Fibroblast of pulmonary artery (primary cell): ENCODE measurements at places on chromosomes 5 and 9.
A peak's percentile ranks its signal among the peaks of the same experiment; 100 is the strongest.

- peak; percentile 66 for DNase-seq
These were observed 91.7 kb upstream of the SHB start for GRCh38 chr9:38160613-38161215.

- no peak for DNase-seq
These were observed 77.0 kb upstream of the SEMA6A start for GRCh38 chr5:116651653-116652052.

DNA sequence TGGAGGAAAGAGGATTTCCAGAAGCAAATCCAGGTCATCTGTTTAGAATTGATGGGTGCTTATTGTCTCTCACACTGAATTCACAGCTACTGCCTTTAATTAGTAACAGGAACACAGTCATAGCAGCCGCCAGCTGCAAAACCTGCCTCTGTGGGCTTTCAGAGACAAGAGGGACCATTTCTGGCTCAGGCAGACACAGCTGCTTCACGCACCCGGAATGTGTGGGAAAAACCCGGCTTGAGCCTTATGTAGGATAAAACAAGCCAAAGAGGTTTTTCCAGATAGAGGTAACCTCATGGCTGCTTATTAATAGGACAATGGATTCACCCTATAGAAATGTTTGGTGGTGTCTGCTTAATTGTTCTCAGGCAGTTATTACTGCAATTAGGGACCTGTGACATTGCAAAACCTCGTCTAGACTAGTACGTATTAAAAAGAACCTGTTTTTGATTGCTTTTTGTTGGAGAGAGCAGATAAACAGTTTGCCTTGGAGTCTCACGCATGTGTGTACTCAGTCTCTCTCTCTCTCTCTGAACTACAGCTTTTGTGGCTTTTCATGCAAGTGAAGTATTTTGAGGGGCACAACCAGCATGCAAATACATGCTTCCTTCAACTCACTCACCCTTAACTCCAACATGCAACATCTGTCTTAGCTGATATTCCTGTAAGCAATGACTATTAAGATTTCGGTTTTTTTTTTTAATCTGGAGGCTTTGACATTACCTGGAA is 302.7 kb downstream of the PLK2 start:
- peak; percentile 27 for DNase-seq

DNA sequence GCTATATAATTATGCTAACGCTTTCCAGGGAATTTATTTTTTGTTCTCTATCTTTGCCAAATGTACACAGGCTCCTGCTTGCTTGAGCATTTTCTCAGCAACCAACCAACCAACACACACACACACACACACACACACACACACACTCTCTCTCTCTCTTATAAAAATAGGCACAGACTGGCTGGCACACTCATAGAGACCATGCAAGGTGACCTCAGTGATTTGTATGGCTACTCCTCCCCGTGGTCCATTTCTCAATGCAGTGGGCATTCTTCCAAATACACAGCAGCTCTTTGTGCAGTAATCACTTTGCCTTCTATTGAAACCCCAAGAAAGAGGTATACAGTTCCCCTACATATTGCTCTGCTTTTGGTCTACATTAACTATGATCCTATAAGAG is 416.0 kb downstream of the MAN2A1 start:
- DNase-seq: peak; percentile 31

DNA sequence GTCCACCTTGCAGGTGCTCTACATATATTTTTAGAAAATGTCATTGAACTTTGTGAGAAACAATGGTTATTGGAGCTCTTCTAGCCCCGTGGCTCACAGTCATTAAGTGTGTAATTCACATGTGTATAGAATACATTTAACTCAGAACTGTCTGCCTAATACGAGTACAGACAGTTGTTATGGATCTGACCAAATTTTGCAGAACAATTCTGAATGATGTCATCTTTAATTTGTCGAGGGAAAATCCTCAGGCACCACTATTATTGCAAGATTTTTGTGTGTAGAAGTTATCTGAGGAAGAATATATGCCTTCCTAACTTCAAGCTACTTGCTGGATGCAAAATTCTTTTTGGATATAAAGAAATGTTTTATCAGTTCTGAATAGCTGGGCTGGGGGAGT is 216.9 kb downstream of the CD180 start:
- no peak for DNase-seq

- DNase-seq: no peak
These were observed 85.3 kb downstream of the SLC38A9 start for GRCh38 chr5:55626790-55627189.

- DNase-seq: no peak
These were observed 173.0 kb downstream of the MAST4 start for GRCh38 chr5:66769030-66769733.

GRCh38 chr5:168679515-168679920 is 100.3 kb upstream of the PANK3 start:
- DNase-seq: peak; percentile 84

GRCh38 chr5:105874316-105874715 is 1796.4 kb downstream of the EFNA5 start:
- DNase-seq: no peak

GRCh38 chr5:65288657-65289056 is 193.1 kb downstream of the ADAMTS6 start:
- no peak for DNase-seq

DNA sequence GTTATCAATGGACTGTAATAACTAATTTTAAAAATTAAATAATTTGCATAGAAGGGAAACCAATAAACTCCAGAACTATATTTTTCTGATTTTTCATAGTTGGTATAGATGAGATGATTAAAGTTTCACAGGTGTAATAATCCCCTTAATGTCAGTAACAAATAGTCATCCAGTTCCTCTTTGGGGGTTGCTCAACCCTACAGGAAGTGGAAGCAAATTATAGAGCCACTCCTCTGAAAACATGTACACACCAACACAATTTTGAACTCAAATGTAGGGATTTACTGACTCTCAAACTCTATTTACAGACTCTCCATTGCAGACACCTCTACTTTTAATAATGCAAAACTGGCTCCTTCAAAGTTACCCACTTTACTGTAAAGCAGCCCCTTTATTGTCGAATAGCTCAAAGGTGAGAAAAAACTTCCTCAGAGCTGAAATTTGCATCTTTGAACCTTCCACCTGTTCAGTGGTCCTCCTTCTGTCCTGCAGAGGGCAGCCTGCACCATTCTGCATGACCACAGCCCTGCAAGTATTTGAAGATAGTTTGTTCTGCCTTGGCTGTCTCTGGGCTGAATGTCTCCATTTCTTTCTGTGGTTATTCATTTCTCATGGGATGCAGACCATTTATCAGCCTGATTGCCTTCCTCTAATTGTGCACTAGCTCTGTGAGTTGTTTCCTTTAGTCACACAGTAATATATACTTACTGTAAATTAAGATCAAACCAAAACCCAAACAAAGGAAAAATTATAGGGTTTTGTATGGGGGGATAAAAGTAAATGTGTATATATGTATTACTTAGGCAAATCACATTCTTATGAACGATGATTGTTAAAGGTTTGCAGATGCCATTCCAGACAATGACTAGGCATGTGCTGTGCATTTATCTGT is 383.2 kb upstream of the SGCD start:
- peak; percentile 44 for DNase-seq

GRCh38 chr9:91978740-91979414 is 28.8 kb upstream of the ROR2 start:
- peak; percentile 91 for DNase-seq

DNA sequence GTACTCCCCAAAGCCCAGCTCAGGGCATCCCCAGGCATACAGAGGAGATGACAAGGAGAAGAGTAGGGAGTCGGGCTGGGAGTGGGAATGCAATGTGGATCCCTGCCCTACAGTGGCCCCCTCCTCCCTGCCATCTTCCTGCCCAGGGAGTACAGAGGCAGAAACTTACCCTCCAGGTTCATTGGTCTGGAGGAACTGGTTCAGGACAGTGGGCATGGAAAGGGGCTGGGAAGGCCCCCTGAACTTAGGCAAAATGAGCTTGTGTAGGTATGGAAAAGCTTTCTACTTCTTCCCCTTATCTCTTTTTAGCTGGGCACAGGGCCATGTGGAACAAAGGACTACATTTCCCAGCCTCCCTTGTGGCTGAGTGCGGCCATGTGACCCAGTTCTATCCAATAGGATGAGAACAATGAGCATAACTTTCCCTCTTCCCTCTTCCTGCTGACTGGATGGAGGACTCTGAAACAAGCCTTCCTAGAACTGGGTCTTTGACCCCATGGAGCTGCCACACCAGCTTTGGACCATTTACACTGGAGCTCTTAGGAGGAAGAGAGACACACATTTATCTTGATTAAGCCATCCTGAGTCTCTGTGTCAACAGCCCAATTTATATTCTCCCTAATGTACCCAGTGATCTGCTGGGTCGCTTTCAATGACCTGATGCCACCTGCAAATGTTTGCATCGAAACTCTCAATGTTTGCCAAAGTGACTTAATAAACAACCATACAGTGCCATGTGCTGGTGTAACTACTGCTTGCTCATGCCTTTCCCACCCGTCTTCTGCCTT is 25.0 kb upstream of the HMCN2 start:
- peak; percentile 77 for DNase-seq

- no peak for DNase-seq
These were observed 88.6 kb downstream of the LMX1B start for GRCh38 chr9:126702151-126703001.

GRCh38 chr9:70463877-70464276 is 49.4 kb upstream of the KLF9 start:
- no peak for DNase-seq

GRCh38 chr9:88816591-88816990 is 174.7 kb upstream of the S1PR3 start:
- DNase-seq: no peak

DNA sequence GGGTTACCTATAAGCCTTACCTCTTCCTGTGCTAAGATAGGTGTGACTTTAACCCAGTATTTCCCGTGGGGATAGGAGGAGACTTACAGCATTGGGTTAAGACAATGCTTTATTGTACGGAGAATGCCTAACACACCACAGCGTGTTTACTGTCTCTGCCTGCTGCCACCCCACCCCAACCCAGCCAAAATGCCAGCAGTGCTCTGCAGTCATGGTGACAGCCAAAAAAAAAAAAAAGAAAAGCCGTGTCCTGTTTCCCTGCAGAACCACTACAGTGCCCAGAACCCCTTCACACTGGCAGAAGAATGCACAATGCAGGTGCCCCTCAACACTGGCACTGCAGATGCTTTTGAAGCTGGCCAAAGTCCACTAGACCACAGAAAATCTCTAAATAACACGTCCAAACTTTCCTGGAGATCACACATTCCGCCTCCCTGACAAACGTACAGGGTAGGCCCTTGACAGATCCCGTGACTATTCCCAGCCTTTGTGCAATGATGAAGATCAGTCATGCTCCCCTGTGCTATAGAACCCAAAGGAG is 102.2 kb downstream of the SERINC5 start:
- DNase-seq: no peak

GRCh38 chr9:128203024-128203706 is at the start of gene DNM1:
DNM1 (plus strand) TSS chr9:128203379; CDS start chr9:128203471, 92 bp downstream.
- peak; percentile 60 for DNase-seq

DNA sequence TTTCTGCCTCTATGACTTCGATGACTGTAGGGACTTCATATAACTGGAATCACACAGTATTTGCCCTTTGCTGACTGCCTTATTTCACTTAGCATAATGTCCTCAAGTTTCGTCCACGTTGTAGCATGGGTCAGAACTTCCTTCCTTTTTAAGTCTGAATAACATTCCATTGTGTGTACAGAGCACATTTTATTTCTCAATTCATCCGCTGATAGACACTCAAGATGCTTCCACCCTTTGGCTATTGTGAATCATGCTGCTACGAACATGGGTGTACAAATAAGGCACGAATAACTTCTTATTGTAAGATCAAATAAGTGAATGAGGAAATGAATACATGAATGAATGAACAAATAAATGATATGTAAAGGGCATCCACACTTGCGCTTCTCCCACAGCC is 13.0 kb downstream of the BARX1 start:
- peak; percentile 18 for DNase-seq
